ENCODE measurements at places on chromosomes 3 and 15.

DNA sequence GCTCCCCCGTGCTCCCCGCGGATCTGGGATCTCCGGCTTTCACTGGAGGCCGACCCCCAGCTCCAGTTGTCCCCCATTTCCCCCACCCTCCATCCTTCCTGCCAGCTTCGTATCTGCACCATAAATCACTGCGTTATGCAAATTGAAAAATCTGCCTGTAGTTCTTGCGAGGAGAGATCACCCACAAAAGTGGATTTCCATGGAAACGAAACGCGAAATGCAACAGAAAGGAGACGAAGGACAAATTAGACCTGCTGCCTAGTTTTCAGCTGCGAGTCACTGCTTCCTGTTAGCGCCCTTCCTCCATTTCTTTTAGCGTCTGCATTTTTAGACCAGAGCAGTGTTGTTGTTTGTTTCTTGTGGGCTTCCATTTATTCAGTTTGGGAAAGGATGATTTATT is 127.1 kb upstream of the ATP10A start:
- no peak for DNase-seq

DNA sequence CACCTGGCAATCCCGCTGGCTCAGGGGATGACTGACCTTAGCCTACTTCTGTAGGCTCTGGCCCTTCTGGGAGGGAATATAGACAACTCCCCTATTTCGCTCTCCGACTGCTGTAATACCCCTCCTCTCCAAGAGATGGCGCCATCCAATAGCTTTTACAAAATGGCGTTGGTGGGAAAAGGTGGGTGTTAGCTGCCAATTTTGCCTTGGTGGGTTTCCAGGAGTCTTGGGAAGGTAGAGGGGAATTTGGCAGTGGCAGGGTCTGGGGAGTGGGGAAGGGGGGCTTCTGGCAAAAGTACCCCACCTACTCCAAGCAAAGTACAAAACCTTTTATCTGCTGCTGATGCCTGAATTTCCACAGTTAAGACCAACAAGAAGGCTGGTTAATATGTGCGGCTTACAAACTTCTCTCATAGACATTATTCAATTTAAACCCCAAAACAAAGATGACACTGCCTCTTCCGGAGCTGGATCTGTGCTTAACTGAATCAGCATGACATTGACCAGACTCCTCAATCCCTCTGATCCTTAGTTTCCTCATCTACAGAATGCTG is 62.1 kb downstream of the RASGRF1 start:
- no peak for DNase-seq

- no peak for DNase-seq
Measured at GRCh38 chr3:124620600-124621063, 109.6 kb upstream of the UMPS start.

- DNase-seq = no peak
Measured at GRCh38 chr3:97340940-97341339, 423.6 kb upstream of the ARL6 start.

GRCh38 chr15:76335307-76336253 is 993 bp upstream of the ISL2 start:
- DNase-seq = no peak

- no peak for DNase-seq
Measured at GRCh38 chr15:80315289-80315987, 63.4 kb upstream of the CTXND1 start.

DNA sequence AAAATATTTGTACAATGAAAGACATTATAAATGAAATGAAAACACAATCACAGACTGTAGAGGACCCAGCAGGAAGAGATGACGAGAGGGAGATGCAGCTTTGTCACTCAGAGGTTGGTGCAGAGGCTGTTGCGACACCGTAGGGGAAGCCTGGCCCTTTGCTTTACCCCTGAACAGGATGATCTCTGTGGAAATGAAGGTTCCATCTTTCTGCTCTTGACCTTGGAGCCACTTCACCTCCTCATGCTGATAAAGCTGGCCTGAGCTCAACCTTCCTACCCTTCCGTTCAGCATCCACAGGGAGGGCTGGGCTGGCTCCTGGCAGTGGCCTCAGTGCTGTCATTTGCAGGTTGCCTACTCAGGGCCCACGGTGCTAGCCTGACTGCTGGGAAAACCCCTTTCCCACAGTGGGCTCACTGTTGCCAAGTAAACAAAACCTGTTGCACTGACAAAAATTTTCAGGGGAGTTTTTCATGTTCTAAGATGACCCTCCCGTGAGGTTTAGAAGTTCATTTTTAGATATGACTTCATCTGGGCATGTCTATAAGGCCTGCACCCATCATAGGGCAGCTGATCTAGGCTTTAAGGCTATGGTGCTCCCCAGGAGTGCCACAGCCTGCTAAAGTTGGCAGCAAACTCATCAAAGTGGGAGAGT is 3.0 kb upstream of the CD80 start:
- no peak for DNase-seq

DNA sequence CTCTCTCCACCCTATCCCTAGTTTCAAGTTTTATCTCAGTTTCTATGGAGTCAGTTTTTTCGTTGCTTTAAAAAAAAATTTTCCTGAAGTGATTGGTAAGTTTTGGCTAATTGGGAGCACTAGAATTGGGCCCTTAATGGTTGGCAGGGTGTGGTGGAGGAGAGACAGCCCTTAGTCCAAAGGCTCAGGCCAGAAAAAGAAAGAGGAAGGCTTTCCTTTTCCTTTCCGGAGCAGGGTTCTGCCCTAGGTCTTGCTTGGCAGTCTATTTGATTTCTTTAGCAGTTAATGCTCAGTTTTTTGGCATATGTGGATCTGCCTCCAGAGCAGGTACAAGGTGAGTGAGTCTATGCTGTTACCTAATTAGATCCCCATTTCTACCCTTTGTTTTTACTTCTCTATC is 22.7 kb downstream of the CTNNB1 start:
- no peak for DNase-seq

GRCh38 chr3:72322264-72322976 is 525.8 kb downstream of the SHQ1 start:
- no peak for DNase-seq

DNA sequence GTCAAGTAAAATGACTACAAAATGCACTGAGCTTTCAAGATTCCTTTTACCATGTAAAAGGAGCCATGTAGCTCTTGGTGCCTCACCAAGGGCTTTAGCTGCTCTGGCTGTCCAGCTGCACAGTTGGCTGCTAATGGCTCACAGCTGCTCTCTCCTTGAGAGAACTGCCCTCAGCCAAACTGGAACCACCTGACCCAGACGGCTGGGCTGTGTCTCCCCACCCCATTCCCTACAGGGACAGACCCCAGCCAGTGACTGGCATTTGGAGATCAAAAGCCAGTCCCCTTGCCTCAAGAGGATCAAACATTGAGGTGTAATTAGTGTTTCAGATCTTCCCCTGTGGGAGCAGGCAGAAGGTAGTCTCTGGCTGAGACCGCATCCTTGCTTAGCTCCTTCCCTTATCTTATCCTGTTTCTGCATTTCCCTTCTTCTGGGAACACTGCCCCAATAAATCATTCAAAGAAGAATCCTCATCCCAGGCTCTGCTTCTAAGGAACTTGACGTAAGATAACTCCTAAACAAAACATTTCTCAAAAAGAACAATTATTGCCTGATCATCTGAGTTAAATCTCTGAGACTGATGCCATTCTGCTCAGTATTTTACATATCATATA is 28.6 kb upstream of the UBE2E2 start:
- DNase-seq = no peak
